Lung (tissue), 17 donors: ENCODE measurements at places on chromosomes 6 and 20.

GRCh38 chr20:50561379-50562078, 51.3 kb downstream of the PTPN1 start:
- H3K36me3 ChIP-seq = peaks cover 14% of the 10 kb centered on the region
- no peak for DNase-seq
- no peaks in the 10 kb centered on the region for H3K4me1 ChIP-seq
- H3K27ac ChIP-seq = no peak overlapping the region
- H3K27me3 ChIP-seq = no peaks in the 10 kb centered on the region
- no peak overlapping the region for H3K4me3 ChIP-seq

DNA sequence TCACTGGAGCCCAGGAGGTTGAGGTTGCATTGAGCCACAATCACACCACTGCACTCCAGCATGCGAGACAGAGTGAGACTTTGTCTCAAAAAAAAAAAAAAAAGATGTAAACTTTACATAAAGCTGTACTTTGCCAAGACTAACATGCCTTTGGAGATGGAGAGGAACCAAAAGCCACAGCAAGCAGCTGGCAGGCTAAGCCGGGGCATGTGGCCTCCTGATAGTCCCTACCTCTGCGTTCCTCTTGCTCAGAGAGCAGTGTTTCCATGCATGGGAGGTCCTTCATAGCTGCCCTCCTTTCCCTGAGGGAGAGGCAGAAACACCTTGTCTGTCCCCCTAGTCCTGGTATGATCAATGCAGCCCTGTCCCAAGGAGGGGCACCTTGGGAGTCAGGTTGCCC, 35.2 kb downstream of the SPATA2 start:
- H3K36me3 ChIP-seq = peaks cover 11% of the 10 kb centered on the region

DNA sequence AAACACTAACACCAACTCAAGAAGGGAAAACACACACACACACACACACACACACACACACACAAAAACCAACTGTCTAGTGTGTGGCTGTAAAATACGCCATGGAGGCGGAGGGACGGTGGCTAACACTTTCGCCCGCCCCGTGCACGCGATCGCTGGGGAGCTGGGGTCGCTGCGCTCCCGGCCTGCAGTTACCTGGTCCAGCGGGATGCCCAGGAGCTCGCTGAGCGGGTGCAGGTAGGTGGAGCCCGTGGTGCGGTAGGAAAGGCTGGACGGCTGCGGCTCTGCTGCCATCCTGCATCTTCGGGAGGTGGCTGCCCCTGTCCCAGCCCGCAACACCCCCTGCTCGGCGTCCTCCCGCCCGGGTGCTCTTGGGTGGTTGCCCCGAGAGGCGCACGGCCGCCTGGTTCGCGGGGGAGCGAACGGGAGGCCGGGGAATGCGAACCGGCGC, 303 bp downstream of the MBOAT1 start:
- H3K27me3 ChIP-seq = no peaks in the 10 kb centered on the region
- H3K4me3 ChIP-seq = peak overlapping the region; percentile 65
- peaks cover 7% of the 10 kb centered on the region for H3K4me1 ChIP-seq
- H3K36me3 ChIP-seq = no peaks in the 10 kb centered on the region

- H3K27me3 ChIP-seq = no peaks in the 10 kb centered on the region
- H3K27ac ChIP-seq = no peak overlapping the region
- no peak overlapping the region for H3K4me3 ChIP-seq
- no peaks in the 10 kb centered on the region for H3K36me3 ChIP-seq
- no peaks in the 10 kb centered on the region for H3K4me1 ChIP-seq
Measured at GRCh38 chr6:90045535-90045934, 151.3 kb downstream of the GJA10 start.

GRCh38 chr6:160085713-160086505, 35.7 kb upstream of the SLC22A1 start:
- H3K4me1 ChIP-seq = no peaks in the 10 kb centered on the region
- H3K36me3 ChIP-seq = peaks cover 61% of the 10 kb centered on the region
- DNase-seq = no peak
- H3K27me3 ChIP-seq = no peaks in the 10 kb centered on the region
- H3K4me3 ChIP-seq = no peak overlapping the region
- no peak overlapping the region for H3K27ac ChIP-seq
